ENCODE measurements at places on chromosomes 6 and 20.

DNA sequence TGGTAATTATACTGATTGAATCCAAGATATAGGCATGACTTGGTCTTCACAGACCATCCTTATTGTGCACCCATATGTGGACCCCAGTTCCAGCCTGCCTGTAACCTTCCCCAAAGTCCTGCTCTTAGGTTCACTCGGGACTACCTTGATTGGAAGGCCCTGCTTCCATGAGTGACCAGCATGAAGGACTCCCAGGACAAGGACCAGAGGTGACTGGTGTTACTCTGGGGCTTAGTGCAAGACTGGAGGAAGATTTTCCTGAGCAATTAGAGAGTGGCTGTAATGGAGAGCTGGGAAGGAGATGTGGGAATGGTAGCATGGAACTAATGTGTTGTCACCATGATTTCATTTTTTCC lies 15.1 kb downstream of the BRD2 start:
- no peak for DNase-seq

DNA sequence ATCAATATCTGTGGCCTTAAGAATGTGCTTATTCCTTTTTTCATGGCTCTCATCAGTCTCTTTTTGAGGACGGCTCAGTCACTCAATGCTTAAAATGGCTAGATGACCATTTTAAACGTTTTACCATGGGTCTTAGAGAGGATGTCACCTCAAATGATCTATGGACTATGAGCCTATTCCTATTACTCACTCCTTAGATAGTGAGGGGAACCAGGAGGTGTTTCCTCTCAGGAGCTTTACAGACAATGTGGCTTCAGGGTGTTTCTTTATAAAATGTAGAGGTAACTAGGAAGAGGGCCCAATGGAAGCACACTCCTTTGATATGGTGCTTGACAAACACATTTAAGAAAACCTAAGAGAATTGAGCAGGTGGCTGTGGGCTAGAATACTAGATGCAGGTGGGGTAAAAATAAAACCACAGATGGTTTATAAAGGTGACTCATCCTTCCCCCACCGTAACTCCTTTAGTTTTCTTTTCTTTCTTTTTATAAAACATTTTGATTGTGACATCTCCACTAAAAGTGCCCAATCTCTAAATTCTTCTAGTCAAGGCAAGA lies 1.5 kb upstream of the TMEM200A start:
- no peak for DNase-seq

- DNase-seq: no peak
Measured at GRCh38 chr6:26470643-26471042, 12.9 kb downstream of the BTN2A1 start.

GRCh38 chr20:33568378-33568777 lies 78.5 kb downstream of the CBFA2T2 start:
- peak; percentile 73 for DNase-seq

DNA sequence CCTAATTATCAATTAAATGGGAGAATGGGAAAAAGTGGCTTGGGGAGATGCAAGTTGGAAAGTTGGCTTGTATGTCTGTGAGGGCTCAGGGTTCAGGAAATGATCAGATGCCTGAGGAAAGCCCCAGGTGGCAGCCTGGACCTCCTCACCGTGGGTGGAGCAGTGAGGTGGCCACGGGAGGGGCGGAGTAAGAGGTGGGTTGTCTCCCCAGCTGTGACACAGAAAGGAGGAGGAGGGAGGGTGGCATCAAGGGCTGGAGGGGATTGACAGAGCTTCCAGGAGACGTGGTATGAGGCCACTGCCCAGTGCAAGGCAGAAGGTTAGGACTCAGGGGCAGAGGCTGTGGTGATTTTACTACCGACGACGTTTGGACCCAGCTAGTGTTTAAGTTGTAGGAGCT lies 672.2 kb downstream of the PRKN start:
- no peak for DNase-seq

DNA sequence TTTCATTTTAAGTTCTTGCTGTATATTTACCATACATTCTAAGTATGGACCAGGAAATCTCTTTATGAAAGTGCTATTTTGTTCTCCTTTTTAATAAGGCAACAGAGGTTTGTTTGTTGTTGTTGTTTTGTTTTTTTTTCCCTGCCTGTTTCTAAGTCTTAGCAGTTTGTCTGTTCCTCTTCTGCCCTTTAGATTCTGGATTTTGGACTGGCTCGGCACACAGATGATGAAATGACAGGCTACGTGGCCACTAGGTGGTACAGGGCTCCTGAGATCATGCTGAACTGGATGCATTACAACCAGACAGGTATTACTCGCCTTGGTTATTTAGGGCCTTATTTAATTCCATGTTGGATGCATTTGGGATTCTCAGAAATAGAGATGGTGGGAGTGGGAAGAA lies 48.0 kb downstream of the MAPK14 start:
- no peak for DNase-seq

- DNase-seq: no peak
Measured at GRCh38 chr20:57361517-57361916, 10.5 kb downstream of the RAE1 start.

DNA sequence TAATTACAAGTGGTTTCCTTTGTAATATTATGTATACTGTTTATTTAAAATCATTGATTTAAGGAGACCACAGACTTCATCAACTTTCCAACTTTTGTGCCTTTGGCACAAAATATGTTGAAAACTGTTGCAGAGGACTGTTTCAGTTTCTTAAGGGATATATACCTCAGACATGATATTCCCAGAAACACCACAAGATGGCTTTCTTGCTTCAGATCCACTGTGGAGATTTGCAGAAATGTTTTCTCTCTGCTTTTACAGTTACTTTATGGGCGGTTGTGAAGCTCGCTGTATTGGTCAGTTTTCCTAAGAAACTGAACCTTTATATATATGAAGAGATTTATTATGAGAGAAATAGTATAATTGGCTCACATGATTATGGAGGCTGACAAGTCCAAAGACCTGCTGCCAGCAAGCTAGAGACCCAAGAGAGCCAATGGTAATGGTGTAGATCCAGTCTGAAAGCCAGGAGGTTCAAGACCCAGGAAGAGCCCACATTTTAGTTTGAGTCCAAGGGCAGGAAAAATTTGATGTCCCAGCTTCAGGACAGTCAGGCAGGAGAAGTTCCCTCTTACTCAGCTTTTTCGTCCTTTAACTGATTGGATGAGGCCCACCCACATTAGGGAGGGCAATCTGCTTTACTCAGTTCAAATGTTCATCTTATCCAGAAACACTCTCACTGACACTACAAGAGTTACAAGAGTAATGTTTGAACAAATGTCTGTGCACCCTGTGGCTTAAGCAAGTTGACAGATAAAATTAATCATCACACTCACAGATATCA lies 12.8 kb downstream of the ME1 start:
- no peak for DNase-seq

GRCh38 chr6:140393665-140394540 lies 1019.5 kb upstream of the CITED2 start:
- no peak for DNase-seq

- DNase-seq: no peak
Measured at GRCh38 chr6:139296927-139297326, 5.1 kb upstream of the TXLNB start.

GRCh38 chr20:51366155-51366886 lies 176.2 kb downstream of the NFATC2 start:
- no peak for DNase-seq

GRCh38 chr6:136523196-136523595 lies 27.0 kb downstream of the MAP7 start:
- DNase-seq: no peak

- DNase-seq: no peak
Measured at GRCh38 chr6:69913361-69913760, 47.0 kb downstream of the COL19A1 start.

- DNase-seq: peak; percentile 45
Measured at GRCh38 chr20:63574156-63574828, at the start of gene HELZ2. TSS of gene HELZ2 (minus strand) at chr20:63574239. CDS start at chr20:63572385, 1,854 bp downstream.

DNA sequence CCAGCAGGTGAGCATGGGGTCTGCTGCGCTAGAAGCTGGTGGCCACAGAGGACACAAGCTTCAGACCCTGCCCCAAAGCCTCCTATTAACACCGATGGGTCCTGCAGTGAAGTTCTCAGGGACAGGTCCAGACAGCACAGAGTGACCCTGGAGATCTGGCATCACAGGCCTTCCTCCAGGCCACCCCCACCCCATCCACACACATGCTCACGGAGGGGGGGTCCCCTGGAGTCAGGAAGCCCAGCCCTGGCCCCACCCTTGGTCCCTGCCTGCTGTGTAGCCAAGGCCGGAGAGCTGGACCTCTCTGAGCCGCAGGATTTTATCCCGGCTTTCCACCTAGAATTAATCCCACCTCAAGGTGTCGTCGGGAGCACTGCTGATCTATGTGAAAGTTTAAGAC lies 167.3 kb downstream of the TAF4 start:
- DNase-seq: no peak

GRCh38 chr6:23137611-23138010 lies 568.2 kb downstream of the HDGFL1 start:
- DNase-seq: no peak

DNA sequence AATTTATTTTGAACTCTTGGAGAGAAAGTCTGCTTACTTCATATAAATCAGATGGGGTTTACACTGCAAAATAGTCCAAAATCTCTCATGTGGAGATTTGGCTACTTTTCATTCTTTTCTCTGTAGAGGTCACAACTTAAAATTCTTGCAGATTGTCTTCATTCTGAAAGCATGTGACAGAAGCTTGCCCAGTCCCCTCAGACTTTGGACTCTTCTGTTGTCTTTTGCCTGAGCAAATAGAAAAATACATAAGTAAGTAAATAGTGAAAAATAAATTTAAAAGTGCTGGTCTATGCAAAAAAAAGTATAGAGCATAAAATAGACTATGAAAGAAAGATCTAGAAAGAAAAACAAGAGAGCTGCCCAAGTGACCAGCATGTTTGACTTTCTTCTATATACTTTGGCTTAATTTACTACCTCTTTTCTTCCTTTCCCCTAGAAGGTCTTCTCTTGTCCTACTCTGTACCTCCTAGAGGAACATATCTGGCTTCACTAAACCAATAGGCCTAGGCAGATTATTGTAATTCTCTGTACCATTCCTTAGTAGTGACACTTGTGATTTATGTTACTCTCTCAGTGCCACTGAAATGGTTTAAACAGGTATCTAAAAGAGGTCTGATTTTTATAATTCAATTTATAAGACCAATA lies 260.9 kb downstream of the TENT5A start:
- no peak for DNase-seq

GRCh38 chr6:150876598-150876997 lies 11.1 kb downstream of the MTHFD1L start:
- peak; percentile 70 for DNase-seq

DNA sequence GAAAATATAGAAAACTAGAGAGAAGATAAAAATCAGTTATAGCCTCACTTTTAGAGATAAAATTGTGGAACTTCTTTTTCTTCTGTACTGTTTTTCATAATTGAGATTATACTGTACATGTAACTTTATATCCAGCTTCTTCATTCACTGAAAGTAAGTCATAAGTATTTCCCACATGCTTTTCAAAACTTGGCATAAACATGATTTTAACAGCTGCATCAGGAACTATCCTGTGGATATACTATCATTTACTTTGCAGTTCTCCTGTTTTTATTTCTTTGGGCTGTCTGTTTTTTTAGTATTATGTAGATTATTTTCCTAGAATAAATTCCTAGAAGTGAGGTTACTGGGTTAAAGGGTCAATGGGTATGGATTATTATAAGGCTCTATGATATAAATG lies 14.8 kb downstream of the DSTN start:
- no peak for DNase-seq

DNA sequence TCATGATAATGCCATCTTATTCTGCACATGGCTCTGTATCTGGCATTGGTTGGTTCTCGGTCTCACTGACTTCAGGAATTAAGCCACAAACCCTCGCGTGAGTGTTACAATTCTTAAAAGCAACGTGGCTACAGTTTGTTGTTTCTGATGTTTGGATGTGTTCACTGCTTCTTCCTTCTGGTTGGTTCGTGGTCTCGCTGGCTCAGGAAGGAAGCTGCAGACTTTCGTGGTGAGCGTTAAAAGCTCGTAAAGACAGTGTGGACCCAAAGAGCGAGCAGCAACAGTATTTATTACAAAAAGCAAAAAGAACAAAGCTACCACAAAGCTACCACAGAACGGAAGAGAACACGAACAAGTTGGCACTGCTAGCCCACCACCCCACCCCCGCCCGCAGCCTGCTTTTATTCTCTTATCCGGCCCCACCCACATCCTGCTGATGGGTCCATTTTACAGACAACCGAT lies 51.1 kb downstream of the MYLIP start:
- no peak for DNase-seq

GRCh38 chr6:27650620-27651370 lies 177.9 kb upstream of the ZNF184 start:
- DNase-seq: peak; percentile 66

- no peak for DNase-seq
Measured at GRCh38 chr6:47064274-47064673, 22.1 kb upstream of the ADGRF1 start.

DNA sequence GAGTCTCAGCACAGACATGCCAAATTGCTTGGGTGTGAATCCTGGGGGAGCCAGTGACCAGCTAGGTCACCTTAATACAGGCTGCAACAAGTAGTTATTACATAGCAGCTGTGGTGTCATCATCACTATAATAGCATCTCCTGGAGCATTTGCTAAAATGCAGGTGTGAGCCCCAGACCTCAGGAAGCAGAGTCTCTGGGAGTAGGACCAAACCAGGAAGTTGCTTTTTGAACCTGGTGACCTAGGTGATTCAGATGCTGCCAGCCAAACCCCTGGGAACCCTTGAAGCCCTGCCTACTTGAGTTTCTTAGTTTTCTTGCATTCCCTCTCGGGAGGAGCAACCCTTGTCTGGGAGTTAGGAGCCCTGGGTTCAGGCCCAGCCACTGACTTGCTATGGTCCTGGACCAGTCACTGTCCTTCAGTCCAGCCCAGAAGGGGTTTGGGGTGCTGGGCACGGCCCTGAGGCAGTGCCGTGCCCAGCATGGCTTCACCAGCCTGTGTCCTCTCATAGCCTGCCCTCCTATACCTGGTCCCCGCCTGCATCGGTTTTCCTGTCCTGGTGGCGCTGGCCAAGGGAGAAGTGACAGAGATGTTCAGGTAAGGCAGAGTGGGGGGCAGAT lies 39.3 kb upstream of the ID1 start:
- no peak for DNase-seq

- DNase-seq: no peak
Measured at GRCh38 chr6:145110109-145110508, 625.2 kb downstream of the EPM2A start.

DNA sequence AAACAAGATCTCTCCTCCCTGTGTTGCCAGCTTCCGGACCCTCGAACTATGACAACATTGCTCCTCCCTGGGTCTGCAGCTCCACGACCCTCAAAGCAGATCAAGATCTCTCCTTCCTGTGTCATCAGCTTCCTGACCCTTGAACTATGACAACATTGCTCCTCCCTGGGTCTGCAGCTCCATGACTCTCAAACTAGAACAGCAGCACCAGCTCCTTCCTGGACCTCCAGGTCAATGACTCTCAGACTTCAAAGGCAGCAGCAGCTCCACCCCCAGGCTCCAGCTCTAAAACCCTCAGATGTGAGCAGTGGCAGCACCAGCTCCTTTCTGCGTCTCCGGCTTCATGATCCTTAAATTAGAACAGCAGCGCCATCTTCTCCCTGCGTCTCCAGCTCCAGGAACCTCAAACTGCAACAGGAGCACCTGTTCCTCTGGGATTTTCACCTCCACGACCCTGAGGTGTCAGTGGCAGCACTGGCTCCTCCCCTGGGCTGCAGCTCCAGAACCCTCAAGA lies 341.0 kb upstream of the SULF2 start:
- DNase-seq: no peak
